Activated CD4-positive, alpha-beta T cell treated with anti-CD3 and anti-CD28 coated beads for 1 hour (primary cell): ENCODE measurements at places on chromosomes 13 and 19.

DNA sequence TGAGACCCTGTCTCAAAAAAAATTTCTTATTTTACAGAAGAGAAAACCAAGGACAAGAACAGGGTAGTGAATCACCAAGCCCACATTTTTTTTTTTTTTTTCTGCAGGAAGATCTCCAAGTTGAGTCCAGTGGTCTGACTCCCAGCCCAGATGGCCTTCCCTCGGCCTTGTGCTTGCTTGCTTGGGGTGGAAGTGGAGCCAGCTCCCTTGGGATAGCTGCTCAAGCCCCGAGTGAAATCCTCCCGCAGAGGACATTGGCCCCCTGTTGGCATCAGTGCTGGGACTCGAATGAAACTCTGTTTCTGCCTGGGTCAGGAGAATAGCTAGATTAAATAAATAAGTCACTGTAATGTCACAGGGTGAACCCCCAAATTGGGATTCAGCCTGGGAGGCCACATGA lies 9.4 kb upstream of the NUP62 start:
- no peak for DNase-seq

DNA sequence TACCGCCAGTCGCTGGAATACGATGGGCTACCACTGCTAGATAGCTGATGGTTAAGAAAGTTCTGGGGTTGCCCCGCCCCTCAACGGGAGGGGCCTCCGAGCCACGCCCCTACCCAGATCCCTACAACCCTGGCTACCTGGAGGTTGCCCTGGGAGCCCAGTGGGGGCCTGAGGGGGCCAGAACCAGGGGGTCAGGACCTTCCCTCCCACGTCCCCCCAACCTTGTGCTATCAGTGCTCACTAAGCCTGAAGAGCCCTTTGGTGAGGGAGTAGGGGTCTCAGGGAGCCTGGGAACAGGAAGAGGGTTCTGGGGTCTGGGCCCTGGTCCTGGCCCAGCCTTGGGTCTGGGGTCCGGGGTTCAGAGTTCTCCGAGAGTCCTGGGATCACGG lies 8.9 kb downstream of the OCEL1 start:
- peak; percentile 32 for DNase-seq

- no peak for DNase-seq
Observed at GRCh38 chr13:23612182-23612581, 42.0 kb downstream of the TNFRSF19 start.

GRCh38 chr19:9644472-9644871 lies 23.4 kb upstream of the ZNF561 start:
- no peak for DNase-seq

DNA sequence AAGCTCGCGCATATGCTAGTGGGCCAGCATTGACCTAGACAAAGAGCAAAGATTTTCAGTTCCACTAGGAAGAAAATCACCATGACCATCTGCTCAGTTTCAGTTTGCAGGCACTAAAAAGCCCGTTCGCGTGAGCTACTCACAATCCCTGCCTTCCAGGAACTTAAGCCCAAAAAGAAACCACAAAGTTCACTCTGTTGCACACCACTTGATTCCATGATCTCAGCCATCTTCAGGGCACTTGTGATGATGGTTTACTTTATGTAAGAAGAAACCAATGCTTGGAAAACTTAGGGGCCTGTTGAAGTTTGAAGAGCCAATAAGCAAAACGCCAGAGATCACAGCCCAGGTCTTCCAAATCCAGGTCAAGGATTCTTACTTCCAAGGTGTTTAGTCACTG lies 45.0 kb upstream of the SLC15A1 start:
- no peak for DNase-seq
